ENCODE measurements at places on chromosomes 5 and 9. TPM values are rescaled to one million over a fixed set of nuclear protein-coding genes. Genes with fewer than 3 reads are reported as not detected.

DNA sequence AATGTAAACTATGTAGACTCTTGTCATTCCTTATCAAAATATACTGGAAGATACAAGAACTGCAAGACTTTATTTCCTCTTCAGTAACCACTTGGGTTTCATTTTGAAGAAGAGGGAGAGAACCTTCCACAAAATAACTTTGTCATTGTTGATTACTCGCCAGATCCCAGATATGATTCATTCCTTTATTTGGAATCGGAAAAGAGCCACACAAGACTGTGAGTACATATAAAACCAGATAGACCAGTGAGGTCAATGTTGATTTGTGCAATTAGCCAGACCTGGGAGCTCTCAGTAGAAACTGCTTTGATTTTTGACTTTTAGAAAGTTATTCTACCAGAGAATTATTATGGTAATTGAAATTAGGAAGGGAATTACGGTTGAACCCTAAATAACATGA, 146.1 kb downstream of the TMEM167A start:
- peak; percentile 35 for DNase-seq

- DNase-seq, result no peak
Measured at GRCh38 chr5:156621719-156622118, 228.4 kb upstream of the PPP1R2B start.

DNA sequence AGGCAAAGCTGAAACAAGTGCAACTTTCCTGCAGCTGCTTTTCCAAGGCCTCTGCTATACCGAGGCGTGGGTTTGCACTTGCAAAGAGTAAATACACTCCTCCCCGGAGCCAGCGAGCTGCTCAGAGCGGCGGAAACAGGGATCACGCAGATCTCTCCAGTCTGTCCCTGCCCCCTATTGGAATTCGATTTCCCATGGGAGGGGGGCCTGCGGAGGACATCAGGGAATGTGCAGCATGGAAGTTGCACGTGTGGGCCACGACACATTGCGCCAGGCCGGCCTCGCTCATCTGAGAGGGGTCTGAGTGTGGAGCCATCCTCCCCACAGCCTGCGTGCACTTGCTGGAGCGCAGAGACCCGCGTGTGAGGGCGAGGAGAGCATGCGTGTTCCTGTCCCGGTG, 104.3 kb upstream of the PHYKPL start:
- DNase-seq, result no peak

- no peak for DNase-seq
Measured at GRCh38 chr5:80034962-80035821, at the start of gene THBS4. Gene THBS4 (plus strand): TSS chr5:80035348. CDS start chr5:80035538, 190 bp downstream.

- no peak for DNase-seq
Measured at GRCh38 chr9:129781131-129781530, 21.9 kb upstream of the TOR1B start.

Gene GFI1B
- total RNA-seq, result not detected

Gene OLFM1
- not detected for total RNA-seq

GRCh38 chr5:119071561-119071995, 691 bp downstream of the DMXL1 start:
- no peak for DNase-seq

- DNase-seq, result no peak
Measured at GRCh38 chr5:71865665-71866320, 146.7 kb downstream of the CARTPT start.

Gene PCDHA11
- total RNA-seq, result not detected

Gene SOX30
- not detected for total RNA-seq

DNA sequence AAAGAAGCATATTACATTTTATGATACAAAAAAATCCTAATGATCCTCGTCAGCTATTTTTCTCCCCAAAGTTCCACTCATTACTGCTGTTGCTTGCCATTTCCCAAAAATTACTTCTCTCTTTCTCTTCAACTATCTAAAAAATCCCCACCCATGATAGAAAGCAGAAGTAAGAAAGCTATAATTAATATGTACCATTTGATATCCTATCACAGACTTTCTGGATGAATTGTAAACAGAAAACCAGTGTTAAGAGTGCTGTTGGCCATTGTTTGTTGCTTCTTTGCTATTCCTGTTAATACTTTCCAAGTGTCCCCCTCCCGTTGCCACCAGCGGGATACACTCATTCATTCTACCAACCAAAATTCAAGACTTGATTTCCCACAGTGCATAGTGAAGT, 136.3 kb upstream of the SMARCA2 start:
- no peak for DNase-seq

Gene CARTPT
- not detected for total RNA-seq

GRCh38 chr5:96687812-96688453, 25.8 kb downstream of the CAST start:
- DNase-seq, result peak; percentile 56

Gene MARCHF11
- not detected for total RNA-seq

GRCh38 chr9:108861464-108861863, 602 bp upstream of the ACTL7A start:
- DNase-seq, result no peak

GRCh38 chr9:88173378-88173999, 35.2 kb upstream of the SPATA31C2 start:
- peak; percentile 66 for DNase-seq

DNA sequence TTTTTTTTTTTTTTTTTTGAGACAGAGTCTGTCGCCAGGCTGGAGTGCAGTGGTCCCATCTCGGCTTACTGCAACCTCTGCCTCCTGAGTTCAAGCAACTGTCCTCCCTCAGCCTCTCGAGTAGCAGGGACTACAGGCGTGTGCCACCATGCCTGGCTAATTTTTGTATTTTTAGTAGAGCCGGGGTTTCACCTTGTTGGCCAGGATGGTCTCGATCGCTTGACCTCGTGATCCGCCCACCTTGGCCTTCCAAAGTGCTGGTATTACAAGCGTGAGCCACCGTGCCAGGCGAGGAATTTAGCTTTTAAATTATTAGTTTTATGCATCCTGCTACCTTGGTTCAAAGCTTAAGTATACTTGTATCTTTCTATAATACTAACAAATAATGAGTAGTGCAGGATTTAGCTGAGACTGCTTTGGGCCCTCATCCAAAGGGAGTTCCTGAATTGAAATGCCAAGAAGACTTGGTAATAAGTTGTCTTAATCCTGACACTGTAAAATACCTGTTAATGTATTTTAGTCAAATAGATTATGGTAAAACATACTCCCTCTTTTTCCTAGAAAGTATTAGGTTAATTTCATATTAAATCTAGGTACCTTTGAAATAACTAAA, 5.0 kb downstream of the CDC42SE2 start:
- no peak for DNase-seq

GRCh38 chr5:138732466-138732865, 20.8 kb upstream of the CTNNA1 start:
- no peak for DNase-seq

Gene GPR150
- not detected for total RNA-seq

Gene AK3
- total RNA-seq, result 88.8 TPM

GRCh38 chr5:159638954-159639559, 277.2 kb upstream of the ADRA1B start:
- no peak for DNase-seq

Gene PTGES
- 0.10 TPM for total RNA-seq

Gene AK6
- total RNA-seq, result 56.3 TPM

GRCh38 chr9:23740531-23740930, 85.5 kb downstream of the ELAVL2 start:
- DNase-seq, result no peak

DNA sequence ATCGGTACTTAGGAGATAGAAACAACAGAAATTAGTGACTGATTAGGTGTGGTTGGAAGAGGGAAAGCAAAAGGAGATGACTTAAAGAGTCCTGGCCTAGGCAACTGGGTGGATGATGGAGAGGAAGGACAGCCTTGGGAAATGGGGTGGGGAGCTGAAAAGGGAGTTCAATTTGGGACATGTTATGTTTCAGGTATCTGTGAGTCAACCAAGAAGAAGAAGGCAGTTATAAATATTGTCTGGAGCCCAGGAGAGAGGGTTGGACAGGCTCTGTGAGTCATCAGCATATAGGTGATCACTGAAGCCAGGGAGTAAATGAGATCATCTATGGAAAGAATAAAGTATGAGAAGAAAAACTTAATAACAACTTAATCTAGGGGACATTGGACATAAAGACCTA, 357.7 kb downstream of the NPR3 start:
- peak; percentile 69 for DNase-seq

- no peak for DNase-seq
Measured at GRCh38 chr9:116452227-116452626, 234.9 kb upstream of the TRIM32 start.

GRCh38 chr5:123365156-123365555, 58.0 kb downstream of the CEP120 start:
- DNase-seq, result no peak

Gene CFAP157
- not detected for total RNA-seq

- peak; percentile 10 for DNase-seq
Measured at GRCh38 chr5:154858972-154859871, 795 bp downstream of the CNOT8 start.

- DNase-seq, result no peak
Measured at GRCh38 chr9:123771690-123772089, 158.2 kb downstream of the DENND1A start.

DNA sequence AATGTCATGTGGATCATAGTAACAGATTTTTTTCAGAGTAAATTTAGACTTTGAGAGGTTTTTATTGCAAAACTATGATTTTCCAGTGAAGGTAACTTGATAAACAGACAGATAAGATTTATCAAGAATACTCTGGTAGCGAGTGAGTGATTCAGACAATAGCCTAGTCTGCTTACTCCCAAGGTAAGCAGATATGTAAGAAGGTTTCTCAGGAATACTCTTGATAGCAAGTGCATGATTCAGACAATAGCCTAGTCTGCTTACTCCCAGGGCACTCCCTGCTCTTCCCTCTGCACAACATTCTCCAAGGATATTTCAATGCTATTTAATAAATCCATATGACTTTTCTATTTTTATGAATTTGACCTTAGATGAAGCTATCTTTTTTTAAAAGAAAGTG, 1881.5 kb downstream of the EFNA5 start:
- no peak for DNase-seq

DNA sequence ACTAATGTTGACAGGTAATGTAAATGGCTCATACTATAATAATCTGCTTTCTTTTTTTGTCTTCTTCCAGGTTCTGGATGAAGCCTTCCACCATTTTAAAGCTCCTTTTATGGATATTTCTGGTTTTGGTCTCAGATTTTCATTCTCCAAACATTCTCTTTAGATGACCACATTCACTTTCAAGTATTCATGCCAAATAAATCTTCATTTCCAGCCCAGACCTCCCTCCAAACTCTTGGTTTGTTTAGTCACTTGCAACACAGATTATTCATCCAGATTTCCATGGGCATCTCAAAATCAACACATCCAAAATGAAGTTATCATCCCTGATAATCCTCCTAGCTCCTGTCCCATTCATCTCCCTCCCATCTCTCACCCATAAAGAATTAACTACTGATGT, 40.3 kb upstream of the SVEP1 start:
- no peak for DNase-seq

Gene PPP3R2
- not detected for total RNA-seq

Gene ST6GALNAC6
- total RNA-seq, result 38.9 TPM

DNA sequence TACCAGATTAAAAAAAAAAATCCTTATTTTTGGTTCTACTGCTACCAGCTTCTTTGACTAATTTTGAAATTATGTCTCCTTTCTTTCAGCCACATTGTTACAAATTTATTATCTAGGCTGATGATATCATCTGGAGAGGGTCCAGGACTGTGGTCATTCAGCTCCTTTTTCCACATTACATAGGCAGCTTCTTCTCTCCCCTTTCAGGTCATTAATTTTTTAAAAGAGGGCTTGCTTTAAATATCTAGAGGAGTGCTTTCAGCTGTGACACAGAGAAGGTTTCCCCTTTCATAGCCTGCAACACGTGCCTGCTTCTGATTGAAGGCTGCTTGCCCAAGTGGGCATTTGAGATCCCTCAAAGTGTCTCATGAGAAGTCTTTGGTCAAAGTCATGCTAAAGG, 155.7 kb upstream of the PAPPA start:
- DNase-seq, result peak; percentile 42

Measured in HT1080 (cell line).